ENCODE measurements at places on chromosomes 13 and 19.

- no peak for DNase-seq
Observed at GRCh38 chr19:54660306-54660705, 2.5 kb upstream of the LILRB4 start.

- no peak for DNase-seq
Observed at GRCh38 chr19:18098891-18099622, 1.5 kb downstream of the MAST3 start.

DNA sequence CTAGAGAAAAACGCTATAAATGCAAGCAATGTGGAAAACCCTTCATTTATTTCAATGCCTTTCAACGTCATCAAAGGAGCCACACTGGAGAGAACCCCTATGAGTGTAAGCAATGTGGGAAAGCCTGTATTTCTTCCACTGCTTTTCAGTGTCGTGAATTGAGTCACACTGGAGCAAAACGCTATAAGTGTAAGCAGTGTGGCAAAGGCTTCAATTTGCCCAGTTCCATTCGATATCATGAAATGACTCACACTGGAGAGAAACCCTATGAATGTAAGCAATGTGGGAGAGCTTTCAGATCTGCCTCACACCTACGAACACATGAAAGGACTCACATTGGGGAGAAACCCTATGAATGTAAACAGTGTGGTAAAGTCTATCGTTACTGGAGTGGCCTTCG lies 27.4 kb downstream of the ZNF20 start:
- DNase-seq, result no peak

- DNase-seq, result no peak
Observed at GRCh38 chr19:485077-485476, 11.2 kb upstream of the MADCAM1 start.

- no peak for DNase-seq
Observed at GRCh38 chr19:15169541-15170285, 31.1 kb downstream of the NOTCH3 start.

- DNase-seq, result no peak
Observed at GRCh38 chr13:82976499-82976898, 905.8 kb downstream of the SLITRK1 start.

GRCh38 chr19:56076498-56076897 lies 44.6 kb downstream of the ZNF787 start:
- DNase-seq, result no peak

DNA sequence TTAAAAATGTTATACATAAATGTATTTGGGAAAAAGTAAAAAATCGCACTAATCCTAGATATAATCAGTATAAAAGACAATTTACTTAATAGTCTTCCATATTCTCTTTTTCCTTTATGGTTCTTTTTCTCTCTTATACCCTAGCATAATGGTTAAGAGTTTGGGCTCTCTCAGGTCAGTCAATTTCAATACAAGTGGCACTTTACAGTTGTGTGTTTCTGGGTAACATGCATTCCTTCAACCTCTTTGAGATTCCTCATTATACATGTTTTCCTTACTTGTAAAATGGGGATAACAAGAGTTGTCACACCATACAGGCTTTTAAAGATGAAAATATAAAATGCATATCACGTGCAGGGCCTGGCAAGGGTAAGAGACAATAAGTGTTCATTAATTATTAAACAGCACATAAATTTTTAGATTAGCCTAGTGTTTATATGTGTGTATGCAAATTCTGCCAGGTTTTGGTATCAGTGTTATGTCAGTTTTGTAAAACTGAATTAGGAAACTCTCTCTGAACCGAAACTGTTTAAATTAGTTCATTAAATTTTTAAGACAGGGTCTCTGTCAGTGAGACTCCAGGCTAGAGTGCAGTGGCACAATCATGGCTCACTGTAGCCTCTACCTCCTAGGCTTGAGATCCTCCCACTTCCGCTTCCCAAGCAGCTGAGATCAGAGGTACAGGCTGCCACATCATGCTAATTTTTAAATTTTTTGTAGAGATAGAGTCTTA lies 49.8 kb downstream of the ELF1 start:
- DNase-seq, result no peak

GRCh38 chr13:51475727-51476501 lies 23.1 kb upstream of the INTS6 start:
- DNase-seq, result no peak

DNA sequence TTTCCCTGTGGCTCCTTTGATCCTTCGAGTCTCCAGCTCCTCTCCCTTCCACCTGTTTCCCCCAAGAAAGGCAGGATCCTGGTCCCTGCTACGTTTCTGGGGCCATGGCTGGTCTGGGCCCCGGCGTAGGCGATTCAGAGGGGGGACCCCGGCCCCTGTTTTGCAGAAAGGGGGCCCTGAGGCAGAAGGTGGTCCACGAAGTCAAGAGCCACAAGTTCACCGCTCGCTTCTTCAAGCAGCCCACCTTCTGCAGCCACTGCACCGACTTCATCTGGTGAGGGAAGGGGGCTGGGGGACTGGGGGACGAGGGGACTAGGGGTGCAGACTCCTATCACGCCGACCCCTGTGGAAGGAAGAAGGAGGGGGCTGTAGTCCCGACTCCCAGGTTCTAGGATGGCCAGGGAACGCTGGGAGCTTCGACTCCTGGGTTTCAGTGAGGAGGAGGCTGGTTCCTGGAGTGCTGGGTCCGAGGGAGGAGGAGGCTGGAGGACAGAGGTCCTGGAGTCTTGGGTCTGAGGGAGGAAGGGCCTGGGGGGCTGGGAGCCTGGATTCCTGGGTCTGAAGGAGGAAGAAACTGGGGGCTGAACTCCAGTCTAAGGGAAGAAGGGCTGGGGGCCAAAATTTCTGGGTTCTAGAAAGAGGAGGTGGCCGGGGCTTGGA lies 524 bp downstream of the PRKCG start:
- DNase-seq, result no peak

DNA sequence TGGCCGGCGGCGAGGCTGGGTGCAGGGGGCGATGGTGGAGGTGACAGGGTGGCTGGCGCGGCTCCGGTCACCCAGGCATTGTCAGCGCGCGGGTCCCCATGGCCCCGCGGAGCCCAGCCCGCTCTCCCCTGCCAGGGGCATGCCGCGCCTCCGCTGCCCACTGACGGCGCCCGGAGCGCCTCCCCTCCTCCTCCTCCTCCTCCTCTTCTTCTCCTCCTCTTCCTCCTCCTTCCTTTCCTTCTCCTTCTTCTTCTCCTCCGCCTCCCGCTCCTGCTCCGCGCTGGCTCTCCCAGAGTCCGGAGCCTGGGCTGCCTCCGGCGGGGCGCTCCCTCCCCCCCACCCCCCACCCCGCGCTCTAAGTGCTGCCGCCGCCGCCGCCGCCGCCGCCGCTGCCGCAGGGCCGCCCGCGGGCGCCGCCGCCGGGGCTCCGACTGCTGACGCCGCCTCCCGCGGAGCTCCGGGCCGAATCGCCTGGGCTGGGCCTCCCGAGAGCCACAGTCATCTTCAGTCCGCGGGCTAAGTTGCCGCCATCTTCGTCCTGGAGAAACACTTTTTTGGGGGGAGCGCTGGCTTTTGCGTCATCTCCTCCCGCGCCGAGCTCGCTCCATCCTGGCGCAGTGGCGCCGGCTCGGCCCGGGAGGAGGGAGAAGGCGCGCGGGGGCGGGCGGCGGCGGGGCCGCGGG lies 348.3 kb downstream of the LIG4 start:
- DNase-seq, result no peak

GRCh38 chr13:105990256-105990958 lies 545.1 kb downstream of the EFNB2 start:
- DNase-seq, result peak; percentile 57

GRCh38 chr19:10259162-10259905 lies 7.3 kb downstream of the MRPL4 start:
- DNase-seq, result no peak

GRCh38 chr19:35506011-35506410 lies 7.4 kb downstream of the DMKN start:
- DNase-seq, result no peak

- DNase-seq, result no peak
Observed at GRCh38 chr19:11539495-11540365, 1.1 kb downstream of the CNN1 start.

DNA sequence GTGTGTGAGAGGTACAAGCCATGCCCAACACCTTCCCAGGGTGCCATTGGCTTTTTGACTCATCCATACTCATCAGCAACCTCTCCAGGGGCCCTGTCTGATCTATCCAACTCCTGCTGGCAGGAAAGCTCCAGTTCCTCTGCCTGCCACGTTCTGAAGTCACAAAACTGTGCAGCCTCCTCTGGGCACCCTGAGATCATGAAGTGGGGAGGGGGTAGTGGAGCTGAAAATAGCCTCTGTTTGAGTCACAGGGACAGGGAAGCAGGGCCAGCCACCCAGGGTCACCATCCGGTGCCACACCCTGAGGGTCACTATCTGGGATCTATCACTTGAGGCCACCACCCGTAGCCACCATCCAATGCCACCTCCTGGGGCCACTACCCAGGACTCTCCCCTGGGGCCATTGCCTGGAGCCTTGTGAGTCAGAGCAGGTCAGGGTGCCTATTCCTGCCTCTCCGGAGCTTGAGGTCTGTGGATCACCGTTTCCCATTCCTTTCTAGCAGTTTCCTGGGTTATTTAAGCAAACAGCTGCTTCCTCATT lies 172.1 kb downstream of the NUFIP1 start:
- DNase-seq, result no peak

DNA sequence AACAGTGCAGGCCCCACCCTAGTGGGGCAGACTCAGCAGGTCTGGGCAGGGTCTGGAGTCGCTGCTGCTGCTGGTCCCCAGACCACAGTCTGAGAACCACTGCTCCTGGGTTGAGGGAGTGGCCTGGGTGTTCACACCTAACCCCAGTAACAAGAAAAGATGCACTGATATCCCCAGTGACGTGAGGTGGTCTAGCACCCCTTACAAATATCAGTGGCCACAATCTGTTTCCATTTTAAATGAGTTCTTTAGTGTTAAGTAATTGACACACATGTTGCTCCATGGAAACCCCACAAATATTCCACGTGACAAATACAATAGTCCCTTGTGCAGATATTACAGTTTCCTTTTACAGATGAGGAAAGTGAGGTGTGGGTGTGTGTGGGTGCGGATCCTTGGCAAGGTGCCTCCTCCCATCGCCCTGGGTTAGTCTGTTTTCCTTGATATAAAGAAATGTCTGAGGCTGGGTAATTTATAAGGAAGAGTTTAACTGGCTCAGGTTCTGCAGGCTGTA lies 96.3 kb upstream of the GPR183 start:
- no peak for DNase-seq

GRCh38 chr13:64239372-64239771 lies 2823.7 kb upstream of the PCDH20 start:
- no peak for DNase-seq

GRCh38 chr13:108835083-108835482 lies 205.7 kb downstream of the MYO16 start:
- DNase-seq, result no peak

DNA sequence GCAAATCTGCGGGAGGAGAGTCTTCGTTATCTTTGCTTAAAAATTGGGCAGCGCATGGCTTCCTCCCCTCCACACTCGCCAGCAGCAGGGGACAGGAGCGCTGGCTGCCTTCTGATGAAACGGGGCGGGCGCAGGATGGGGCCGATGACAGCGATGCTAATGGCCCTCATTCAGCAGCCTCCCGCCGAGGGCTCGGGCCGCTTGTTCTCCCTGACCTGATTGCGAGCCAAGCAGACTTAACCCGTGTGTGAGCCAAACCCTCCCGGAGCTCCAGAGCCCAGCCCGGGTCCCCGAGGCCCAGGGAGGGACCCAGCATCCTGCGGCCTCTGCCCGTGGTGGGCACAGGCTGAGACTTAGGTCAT lies 90.3 kb downstream of the KDM4B start:
- no peak for DNase-seq

DNA sequence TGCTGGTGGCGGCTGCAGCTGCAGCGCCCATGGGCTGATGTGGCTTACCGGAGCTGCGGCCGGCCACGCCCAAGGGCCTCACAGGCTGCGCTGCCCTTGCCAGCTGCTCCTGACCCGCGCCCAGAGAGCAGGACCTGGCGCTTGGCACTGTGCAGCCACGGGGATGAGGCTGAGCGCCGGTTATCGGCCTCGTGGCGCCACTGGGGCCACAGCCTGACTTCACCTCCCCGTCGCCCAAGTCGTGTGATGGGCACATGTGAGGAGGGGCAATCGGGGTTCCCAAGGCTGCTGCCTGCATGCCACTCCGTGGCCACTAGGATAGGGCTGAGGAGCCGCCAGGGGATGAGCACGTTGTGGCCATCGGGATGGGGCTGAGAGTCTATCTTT lies 77.2 kb upstream of the PABPC3 start:
- DNase-seq, result no peak

- DNase-seq, result no peak
Observed at GRCh38 chr13:31431722-31432137, 232.0 kb downstream of the B3GLCT start.

GRCh38 chr13:59318320-59318930 lies 845.3 kb downstream of the DIAPH3 start:
- DNase-seq, result no peak

GRCh38 chr19:3981373-3981735 lies 3.9 kb downstream of the EEF2 start:
- DNase-seq, result no peak

GRCh38 chr13:47594833-47595232 lies 406.2 kb downstream of the SUCLA2 start:
- no peak for DNase-seq

GRCh38 chr19:6239401-6239844 lies 40.4 kb downstream of the MLLT1 start:
- DNase-seq, result no peak

- DNase-seq, result no peak
Observed at GRCh38 chr13:85230691-85231093, 568.5 kb downstream of the SLITRK6 start.

GRCh38 chr13:97385146-97385545 lies 48.8 kb upstream of the RAP2A start:
- DNase-seq, result no peak

DNA sequence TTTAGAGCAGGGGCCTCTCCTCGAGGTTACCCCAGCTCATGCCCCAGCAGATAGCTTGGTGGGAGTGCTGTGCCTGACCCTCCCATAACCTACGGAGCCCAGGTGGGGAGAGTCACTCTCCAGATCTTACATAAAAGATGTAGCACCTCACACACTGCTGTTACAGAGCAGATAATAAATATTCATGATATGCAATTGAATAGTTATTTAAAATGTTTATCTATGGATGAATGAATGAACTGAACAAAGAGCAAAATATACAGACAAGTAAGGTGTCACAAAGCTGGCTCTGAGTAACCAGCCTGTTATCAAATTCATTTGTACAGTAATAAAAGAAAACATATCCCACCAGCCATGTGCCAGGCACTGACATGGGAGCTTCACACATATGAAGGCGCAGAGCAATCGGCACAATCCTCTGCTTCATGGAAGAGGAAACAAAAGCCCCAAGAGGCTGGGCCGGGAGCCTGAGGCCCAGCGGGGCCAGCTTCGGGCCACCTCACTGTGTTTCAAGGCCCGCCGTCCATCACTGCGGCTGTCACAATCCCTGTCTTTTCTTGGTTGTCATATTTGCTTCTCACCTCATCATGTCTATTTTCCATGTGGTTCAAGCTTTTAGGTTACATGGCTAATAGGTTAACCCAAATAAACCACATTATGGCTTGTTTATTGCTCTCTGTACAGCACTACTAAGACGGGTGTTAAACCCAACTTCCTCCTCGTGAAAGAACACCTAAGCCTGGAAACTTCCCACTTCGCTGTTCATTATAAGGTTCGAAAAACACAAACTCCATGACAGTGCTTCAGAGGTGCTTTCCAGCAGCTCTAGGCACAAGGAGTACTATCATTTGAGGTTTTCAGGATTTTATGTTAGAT lies 78.4 kb downstream of the IRS2 start:
- no peak for DNase-seq

- DNase-seq, result no peak
Observed at GRCh38 chr19:46206176-46206575, 23.4 kb upstream of the IGFL1 start.

GRCh38 chr13:45527699-45528462 lies 63.1 kb downstream of the COG3 start:
- no peak for DNase-seq

GRCh38 chr13:65901723-65902122 lies 1328.4 kb downstream of the PCDH9 start:
- no peak for DNase-seq

All from esophagus muscularis mucosa (tissue), 4 donors.